Urothelium cell line (cell line): ENCODE measurements at places on chromosomes 6 and 20.

GRCh38 chr6:165835410-165835851, 172.4 kb upstream of the PDE10A start:
- no peak for DNase-seq

DNA sequence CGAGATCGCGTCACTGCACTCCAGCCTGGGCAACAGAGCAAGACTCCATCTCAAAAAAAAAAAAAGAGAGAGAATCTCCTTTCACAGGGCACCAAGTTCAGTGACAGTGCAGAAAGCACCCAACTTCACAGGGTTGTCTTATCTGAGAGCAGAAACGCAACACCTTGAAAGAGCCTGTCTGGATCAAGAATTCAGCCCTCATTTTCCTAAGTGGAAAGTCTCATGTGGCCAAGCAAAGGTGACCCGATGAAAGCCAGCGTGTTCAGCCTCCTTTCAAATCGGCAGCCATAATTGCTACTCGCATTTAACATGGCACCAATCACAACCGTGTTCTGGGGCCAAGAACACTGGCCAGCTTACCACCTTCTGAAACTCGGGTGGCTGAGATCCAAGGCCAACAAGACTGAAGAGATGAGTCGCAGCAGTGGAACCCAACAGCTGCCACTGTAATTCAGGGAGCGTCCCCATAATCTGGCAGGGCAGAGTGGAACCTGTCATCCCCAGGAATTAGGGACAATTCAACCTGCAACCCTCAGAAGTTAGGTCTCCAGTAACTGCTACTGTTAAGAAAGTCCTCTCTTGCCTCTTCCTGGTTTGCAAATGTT, 536.7 kb upstream of the JARID2 start:
- no peak for DNase-seq

DNA sequence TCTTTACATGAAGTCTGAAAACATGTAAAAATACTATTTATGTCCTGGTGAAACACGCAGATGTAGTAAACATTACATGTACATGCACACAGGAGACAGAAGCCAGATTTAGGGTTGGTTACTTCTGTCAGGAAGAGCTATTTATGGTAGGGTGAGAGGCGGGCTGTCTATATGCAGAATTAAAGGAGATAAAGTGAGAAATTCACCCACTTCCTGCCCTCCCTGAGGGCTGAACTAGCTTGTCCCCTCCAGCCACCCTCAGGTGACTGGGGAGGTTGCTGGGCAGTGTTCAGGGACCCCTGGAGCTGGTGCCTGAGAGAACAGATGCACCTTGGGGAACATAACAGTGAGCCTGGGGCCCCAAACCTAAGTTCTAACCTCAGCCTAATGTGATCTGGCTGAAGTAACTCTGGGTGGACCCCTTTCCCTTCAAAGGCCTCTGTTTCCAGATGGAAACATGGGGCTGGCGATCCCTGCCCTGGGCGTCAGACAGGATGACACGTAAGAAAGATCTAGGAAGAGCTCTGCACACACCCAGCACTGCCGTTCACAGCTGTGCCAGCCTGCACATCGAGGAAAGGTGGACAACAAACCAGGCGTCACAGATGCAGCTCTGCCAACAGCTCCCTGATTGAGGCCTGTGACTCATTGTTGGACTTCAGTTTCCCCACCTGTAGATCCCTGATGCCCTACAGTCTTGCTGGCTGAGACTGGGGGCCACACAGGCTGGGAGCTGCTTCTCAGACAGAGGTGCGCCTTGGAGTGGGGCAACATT, 1.3 kb downstream of the PI16 start:
- DNase-seq, result peak; percentile 48

GRCh38 chr6:36929607-36930006, 24.9 kb upstream of the PI16 start:
- DNase-seq, result no peak

- DNase-seq, result no peak
Observed at GRCh38 chr6:29500594-29500993, 12.8 kb upstream of the MAS1L start.

DNA sequence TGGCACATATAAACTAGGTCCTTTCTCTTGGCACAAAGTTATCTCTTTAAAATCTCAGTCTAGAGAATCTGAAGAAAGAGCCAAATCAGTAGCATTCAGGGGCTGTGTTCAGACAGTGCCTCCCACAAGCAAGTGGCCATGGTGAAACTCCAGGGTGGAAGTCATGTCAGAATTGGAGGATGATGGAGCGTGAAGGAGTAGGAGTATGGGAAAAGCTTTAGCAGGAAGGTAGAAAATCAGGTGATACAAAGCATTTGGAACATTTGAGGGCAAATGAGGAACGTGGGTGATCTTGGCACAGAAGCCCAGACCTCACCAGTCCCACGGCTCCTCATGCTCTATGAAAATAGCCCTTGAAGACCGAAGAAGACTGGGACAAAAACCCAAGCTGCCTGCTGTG, 2.8 kb upstream of the HLA-DQB1 start:
- no peak for DNase-seq

- no peak for DNase-seq
Observed at GRCh38 chr20:49448917-49449316, 33.6 kb downstream of the KCNB1 start.

- DNase-seq, result no peak
Observed at GRCh38 chr20:57738484-57738883, 28.7 kb upstream of the PMEPA1 start.

GRCh38 chr20:20060234-20060998, 8.1 kb downstream of the CFAP61 start:
- no peak for DNase-seq

DNA sequence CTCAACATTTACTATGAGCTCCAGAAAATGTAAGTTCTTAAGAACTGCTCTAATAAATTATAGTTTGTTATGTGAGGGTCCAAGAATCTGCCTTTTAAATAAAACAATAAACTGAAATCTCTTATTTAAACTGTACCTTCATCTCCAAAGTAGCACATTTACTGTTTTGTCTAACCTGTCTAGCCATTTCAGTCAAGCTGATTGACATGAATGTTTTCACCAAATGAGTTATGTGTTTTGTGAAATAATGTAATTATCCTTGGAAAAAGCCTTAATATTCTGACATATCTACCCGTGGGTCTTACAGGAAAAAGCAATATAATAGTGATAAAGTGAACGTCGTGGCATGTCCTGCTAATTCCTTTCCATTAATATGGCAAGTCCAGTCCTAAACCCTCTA, 57.8 kb downstream of the OPRM1 start:
- DNase-seq, result no peak

GRCh38 chr20:40502576-40502975, 186.5 kb downstream of the MAFB start:
- DNase-seq, result no peak

- DNase-seq, result no peak
Observed at GRCh38 chr6:85004361-85004995, 240.1 kb upstream of the TBX18 start.

GRCh38 chr6:166678426-166678825, 51.4 kb upstream of the RPS6KA2 start:
- DNase-seq, result peak; percentile 31

- no peak for DNase-seq
Observed at GRCh38 chr6:81606965-81607381, 145.5 kb downstream of the TENT5A start.

GRCh38 chr6:159904497-159904911, 13.7 kb downstream of the MAS1 start:
- no peak for DNase-seq

- no peak for DNase-seq
Observed at GRCh38 chr20:58942549-58942948, 38.5 kb upstream of the NELFCD start.

DNA sequence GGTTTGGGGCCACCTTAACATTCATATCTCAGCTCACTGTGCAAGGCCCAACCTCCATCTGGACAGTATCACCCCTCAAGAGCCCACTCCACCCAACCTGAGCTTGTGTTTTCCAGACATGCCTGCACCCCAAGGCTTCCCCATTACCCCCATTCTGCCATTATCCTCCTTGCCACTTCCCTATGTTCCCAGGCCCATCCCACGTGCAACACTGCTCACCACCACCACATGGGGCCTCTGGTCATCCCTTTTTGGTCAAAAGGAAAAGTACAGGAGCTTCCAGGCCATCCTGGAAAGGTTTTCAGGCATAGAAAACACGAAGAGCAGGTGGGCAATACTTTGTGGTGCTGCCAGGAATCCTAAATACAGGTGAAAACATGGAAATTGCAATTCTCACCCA, 140.3 kb downstream of the SYNDIG1 start:
- no peak for DNase-seq

- DNase-seq, result no peak
Observed at GRCh38 chr20:56423211-56423610, 11.2 kb downstream of the CASS4 start.

- no peak for DNase-seq
Observed at GRCh38 chr6:150627585-150628025, 27.9 kb downstream of the PLEKHG1 start.

GRCh38 chr6:2958776-2959175, 12.6 kb downstream of the SERPINB6 start:
- no peak for DNase-seq

- DNase-seq, result no peak
Observed at GRCh38 chr6:36578431-36578830, 15.7 kb upstream of the SRSF3 start.

DNA sequence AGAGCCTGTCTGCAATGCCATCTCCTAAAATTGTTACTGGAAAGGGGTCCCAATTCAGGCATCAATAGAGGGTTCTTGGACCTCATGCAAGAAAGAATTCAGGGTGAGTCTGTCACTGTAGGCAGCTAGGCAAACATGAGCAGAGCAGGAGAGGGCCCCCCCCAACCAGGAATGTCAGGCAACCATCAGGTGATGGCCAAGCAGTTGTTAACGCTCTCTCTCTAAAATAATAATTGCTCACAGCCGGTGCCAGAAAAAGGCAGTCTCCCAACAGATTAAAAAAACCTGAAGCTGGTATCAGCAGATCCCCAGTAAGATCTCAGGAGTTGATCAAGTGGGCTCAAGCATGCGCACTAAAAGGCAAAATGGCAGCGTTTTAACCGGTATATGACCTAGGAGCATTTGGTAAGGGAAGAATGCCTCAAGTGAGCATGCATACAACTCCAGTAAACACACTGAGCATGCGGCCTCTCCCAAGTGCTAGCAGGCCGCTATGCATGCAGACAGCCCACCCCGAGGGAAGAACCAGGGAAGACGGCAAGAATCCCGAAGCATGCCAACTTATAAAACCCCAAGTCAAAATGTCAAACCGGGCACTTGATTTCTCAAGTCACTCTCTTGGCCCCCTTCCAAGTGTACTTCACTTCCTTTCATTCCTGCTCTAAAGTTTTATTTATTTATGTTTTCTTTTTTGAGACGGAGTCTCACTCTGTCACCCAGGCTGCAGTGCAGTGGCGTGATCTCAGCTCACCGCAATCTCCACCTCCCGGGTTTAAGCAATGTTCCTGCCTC, 44.0 kb upstream of the RNGTT start:
- DNase-seq, result no peak

GRCh38 chr20:43533060-43533459, 25.6 kb downstream of the L3MBTL1 start:
- no peak for DNase-seq

- DNase-seq, result no peak
Observed at GRCh38 chr6:128438393-128438792, 82.0 kb downstream of the PTPRK start.
